Fibroblast of pulmonary artery (primary cell): ENCODE measurements at places on chromosomes 16 and 17.

DNA sequence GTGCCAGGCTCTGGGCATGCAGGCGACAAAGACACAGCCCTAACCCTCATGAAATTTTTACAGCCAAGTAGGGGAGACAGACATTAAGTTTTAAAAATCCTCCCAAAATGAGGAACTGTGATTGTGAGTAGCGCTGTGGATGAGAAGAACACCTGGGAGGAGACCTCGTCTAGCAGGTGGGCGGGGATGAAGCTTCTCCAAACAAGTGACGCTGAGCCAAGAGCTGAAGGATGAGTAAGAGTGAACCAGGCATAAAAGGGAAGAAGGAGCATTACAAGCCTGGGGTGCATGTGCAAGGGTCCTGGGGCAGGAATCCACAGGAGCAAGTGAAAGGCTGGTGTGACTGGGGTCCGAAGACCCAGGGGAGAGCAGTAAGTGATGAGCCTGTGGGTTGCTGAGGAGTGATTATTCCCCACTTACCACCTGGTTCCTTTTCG, 149.4 kb upstream of the HS3ST2 start:
- no peak for DNase-seq

- no peak for DNase-seq
Observed at GRCh38 chr17:12505866-12506265, 159.8 kb upstream of the MYOCD start.

DNA sequence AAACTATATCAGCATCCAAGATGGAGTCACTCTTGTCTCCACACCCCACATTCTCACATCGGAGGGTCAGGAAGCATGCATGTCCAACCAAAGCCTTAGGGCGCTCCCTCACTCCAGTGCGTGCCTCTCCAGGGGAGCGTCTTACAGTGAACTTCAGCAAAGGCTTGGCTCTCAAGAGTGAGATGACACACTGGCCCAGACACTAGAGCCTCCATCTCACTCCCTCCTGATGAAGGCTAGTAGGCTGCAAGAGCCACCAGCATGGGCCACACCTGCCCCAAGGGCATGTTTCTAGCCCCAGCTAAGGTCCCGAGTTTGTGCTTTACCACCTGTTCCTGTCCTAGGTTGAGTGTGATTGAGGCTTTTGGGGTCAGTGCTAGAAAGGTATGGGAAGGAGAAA, 40.5 kb downstream of the BEAN1 start:
- no peak for DNase-seq

DNA sequence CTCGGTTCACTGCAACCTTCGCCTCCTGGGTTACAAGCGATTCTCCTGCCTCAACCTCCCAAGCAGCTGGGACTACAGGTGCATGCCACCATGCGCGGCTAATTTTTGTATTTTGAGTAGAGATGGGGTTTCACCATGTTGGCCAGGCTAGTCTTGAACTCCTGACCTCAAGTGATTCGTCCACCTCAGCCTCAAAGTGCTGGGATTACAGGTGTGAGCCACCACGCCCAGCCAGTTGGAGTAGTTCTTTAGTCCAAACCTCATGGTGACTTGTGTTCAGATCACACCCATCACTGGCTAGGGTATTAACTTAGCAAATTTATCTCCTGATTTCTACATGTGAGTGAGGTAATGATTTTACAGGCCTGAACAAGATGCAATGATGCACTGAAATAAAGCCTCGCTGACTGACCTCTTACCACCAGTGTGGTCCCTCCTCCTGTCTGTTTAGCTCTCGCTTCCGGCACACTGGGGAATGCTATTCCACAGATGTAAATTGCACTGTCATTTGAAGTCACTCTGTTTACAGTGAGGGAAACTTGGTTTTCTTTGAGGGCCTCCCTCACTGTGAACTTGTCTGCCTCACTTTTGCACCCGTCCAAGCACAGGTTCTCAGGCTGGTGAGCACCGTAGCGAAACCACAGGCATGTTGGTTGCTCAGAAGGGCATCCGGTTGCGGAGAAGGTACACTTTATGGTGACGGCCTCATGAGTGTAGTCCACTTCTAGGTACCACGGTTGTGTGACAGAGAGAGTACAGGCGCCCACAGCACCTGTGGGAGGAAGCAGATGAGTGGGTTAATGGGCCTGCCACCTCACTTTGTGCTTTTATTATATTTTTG, 5.5 kb downstream of the IGSF6 start:
- no peak for DNase-seq

GRCh38 chr17:50840311-50840851, 5.0 kb downstream of the WFIKKN2 start:
- DNase-seq: no peak

DNA sequence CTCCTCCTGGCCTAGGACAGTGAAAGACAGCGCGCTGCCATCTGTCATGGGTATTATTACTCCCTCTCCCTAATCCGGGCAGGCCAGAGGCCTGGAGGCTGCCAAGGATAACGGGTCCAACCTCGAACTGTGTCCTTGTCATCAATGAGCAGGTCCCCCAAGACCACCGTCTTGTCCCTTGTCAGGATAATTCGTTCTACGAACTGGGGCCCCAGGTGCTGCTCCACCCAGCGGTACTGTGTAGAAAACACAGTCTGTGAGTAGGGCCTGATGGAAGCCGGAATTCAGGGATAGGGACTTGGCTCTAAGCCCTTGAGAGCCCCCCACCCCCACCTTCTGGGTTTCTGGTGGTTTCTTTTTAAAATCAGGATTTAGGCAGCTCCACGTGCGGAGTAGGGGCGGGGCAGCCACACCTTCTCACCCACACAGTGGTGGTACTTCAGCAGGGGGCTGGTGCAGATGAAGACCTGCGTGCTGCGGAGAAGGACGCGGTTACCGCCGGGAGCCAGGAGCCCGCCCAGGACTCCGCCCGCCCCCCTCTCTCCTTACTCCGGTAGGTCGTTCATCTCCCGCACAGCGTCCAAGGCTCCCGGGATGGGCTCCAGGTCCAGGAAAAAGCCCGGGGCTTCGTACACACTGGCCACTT, 787 bp downstream of the NT5C start:
- peak; percentile 67 for DNase-seq

GRCh38 chr16:57526498-57526897, 9.9 kb downstream of the CCDC102A start:
- DNase-seq: no peak

DNA sequence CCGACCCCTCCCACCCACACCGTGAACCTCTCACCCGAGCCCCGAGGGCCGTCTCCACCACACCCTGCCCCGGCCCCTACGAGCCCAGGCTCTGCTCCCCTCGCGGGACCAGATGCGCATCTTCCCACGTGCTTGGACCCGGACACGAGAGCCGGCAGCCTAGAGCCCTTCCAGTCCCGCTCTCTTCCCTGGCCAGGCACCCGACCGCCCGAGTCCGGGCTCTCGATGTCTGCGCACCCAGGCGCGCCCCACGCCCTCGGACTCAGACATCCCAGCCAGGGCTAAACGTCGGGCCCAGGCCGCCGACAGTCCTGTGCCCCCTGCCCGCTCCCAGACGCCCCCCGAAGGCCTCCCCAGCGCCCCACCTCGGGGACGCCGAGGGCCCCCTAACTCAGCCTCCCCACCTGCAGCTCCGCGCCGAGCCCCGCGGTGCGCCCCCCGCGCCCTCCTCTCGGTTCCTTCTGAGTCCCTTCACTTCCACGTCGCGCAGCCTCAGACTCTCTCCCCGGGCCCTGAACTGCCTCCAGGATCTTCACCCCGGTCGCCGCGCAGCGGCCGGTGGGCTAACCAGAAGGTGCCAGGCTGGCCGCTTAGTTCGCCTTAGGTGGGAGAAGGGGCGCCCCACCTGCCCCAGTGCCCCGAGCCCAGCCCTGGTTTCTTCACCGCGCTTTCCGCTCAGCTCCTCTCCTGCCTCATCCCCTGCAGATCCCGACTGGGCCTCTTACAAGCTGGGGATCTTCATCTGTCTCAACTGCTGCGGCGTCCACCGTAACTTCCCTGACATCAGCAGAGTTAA, 688 bp downstream of the ADAP2 start:
- no peak for DNase-seq

- no peak for DNase-seq
Observed at GRCh38 chr16:15961571-15962090, 12.2 kb downstream of the ABCC1 start.
